ENCODE measurements at places on chromosomes 7 and 10.

DNA sequence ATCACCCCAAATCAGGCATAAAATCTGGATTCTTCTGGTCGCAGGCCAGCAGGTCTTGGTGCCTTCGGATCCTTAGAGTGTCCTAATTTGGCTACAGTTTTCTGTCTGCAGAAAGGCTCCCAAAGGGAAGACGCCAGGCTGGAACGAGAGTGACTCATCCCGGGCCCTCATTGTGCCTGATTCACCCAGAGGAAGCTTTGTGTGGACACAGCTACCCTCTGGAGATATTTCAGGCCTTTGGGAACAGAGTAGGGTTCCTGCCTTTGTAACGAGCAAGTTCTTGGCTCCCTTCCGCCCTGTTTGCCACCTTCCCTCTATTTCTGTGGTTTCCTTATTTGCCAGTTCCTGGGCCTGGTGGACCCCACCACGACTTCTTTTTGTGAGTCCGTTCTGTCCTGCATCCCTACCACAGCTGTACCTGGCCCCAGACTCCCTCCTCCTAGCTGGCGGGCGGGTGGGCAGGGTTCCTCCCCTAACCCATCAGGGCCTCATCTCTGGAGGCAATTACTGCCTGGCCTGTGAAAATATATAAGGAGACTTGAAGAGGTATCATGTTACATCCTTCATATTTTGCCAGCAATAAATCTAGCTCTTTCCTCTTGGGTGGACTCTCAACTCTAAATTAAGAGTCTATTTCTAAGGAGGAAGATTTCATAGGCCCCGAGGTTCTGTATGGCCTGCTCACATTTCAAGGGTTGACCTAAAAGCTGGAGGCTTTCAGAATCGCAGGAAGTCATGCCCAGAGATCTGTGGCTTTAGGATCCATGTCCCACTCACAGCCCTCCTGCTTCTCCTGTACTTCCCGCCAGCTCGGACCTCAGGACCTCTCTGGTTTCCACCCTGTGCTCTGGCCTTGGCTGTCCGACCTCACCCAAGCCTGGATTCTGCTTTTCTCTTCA lies 219.2 kb upstream of the ZNF32 start:
- DNase-seq = peak; percentile 57

DNA sequence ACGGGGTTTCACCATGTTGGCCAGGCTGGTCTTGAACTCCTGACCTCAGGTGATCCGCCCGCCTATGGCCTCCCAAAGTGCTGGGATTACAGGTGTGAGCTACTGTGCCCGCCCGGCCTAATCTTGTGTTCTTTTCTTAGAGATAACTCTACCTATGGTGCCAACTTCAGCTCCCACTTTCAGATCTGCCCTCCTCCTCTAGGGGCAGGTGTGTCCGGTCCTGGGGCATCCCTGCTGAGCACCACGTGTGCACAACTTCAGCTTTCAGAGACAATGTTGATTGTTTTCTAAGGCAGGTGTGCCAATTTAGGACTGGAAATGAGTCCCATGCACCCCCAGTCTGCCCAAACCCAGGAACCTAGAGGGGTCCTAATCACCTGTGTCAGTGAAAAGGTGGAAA lies 18.5 kb upstream of the FXYD4 start:
- DNase-seq = no peak

- DNase-seq = no peak
Measured at GRCh38 chr10:104922810-104923209, 281.7 kb downstream of the SORCS3 start.

DNA sequence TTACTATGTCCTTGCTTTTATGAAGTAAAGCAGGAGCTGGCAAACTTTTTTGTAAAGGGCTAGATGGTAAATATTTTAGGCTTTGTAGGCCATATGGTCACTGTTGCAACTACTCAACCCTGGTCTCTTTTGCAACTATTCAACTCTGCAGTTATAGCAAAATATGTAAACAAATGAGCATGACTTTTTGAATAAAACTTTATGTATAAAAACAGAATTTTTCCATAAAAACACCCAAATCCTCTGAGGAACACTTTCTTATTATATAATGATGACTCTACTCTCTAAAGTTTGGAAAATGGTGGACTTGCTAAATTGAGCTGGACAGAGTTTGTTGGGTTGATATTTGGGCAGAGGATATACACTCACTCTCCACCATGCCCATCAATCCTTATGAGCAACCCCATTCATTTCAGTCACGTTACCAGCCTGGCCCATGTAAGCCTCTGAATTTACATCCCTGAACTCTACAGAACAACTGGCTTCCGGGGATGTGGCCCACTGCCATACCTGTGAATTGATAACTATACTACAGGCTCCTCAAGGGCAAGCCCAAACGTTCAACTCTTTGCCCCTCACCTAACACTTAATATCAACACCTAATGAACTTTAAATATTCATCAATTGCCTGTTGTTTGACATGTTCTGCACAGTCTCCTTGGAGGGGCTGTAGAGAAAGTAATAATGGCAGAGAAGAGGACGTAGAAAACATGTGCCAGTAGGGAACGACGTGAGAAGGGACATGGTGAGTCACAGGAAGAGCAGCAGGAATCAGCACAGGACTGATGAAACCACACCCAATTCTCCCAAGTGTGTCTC lies 37.6 kb downstream of the SGMS1 start:
- DNase-seq = peak; percentile 72

DNA sequence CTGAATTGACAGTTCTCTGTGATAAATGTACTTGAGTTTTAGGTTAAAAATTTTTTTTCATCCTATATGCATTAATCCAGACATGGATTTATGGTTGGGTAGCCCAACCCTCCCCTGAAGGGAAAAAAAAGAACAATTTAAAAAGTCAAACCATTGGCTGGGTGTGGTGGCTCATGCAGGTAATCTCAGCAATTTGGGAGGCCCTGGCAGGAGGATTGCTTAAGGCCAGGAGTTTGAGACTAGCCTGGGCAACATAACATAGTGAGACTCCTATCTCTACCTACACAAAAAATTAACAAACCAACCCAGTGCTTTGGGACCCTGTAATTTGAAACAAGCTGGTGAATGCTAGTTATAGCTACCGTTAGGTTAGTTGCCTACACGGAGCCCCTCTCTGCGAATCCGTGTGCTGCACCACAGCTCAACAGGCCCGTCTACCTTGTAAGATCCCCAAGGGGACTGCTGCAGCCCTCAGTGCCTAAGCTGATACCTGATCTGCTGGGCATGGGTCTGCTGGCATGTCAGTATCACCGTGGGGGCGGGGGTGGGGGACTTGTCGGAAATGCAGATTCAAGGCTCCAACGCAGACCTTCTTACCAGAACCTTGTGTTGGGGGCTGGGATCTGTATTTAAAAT lies 32.8 kb downstream of the TSPAN14 start:
- DNase-seq = no peak

GRCh38 chr7:22569586-22570321 lies 69.8 kb upstream of the STEAP1B start:
- DNase-seq = peak; percentile 92

- DNase-seq = peak; percentile 30
Measured at GRCh38 chr10:129531195-129531968, 64.3 kb downstream of the MGMT start.

DNA sequence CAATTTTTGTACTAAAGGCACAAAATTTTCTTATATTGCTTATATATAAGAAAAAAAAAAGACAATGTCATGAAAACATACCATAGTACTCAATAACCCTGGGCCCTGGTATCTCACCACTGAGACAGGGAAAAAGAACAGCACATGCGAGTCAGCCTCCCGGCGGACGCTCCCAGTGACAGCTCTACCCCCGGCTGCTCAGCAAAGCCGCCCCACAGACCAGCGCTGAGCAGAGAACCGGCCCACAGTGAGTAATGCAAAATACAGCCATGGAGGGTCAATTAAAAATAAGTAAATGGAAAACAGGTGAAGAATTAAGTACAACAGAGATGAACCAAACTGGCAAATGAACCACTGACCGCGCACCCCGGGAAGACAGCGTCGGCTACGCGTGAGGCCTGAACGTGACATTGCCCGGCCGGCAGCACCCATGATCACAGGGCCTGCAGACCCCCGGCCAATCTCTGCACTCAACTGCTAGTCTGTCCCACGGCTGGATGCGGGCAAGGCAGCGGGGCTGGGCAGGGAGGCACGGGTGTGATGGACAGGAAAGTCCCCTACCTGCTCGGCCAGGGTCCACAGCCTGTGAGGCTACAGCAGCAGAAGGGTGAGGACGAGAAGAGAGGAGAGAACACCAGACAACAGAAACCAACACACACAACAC lies 175.9 kb downstream of the ZMYND11 start:
- DNase-seq = no peak

GRCh38 chr7:64581926-64582894 lies 19.3 kb upstream of the ZNF680 start:
- peak; percentile 29 for DNase-seq

DNA sequence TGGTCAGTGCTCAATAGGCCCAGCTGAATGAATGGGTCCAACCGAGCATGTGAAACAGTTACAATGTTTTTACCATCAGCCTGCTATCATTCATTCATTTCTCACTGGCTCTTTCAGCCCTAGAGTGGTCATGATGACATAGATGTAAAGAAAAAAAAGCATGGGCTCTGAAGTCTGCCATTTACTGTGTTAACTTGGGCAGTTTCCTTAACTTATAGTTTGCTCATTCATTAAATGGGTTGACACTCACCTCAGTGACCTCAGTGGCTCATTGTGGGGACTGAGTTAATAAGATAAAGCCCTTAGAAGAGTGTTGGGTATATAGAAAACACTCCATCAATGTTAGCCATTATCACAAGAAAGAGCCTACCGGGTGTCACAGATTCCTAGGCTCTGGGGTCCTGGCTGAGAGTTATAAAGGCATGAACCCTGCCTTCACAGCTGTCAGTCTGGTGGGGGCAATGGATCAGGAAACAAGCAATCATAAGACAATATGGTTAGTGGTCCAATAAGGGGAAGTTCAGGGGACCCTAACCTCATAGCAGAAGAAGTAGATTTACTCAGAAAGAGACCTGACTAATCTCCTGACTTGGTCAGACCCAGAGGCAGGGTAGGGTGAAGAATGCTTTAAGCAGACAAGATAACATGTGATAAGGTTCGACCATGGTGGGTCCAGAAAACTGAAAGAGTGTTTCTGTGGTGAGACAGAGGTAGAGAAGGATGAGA lies 29.7 kb upstream of the GPAM start:
- DNase-seq = no peak

- DNase-seq = no peak
Measured at GRCh38 chr10:24235471-24235870, 26.5 kb downstream of the KIAA1217 start.

DNA sequence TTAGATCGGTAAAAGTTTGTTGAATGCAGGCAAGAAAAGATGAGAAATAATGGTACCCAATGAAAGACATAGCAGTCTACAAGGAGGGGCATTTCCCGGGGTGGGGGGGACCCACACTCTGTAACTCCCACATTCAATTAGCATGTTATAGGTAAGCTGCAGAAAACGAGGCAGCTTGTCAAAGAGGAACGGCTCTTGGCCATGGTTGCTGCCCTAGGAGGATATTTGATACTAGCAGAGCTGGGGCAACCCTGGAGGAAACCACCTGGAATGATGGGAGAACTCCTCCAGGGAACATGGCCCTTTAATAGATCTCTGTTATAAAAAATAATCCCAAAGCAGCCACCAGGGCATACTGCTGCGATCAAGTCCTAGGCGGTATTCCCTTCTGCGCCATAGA lies 98.5 kb downstream of the EGFR start:
- DNase-seq = no peak

- no peak for DNase-seq
Measured at GRCh38 chr10:33217854-33218253, 116.6 kb downstream of the NRP1 start.

DNA sequence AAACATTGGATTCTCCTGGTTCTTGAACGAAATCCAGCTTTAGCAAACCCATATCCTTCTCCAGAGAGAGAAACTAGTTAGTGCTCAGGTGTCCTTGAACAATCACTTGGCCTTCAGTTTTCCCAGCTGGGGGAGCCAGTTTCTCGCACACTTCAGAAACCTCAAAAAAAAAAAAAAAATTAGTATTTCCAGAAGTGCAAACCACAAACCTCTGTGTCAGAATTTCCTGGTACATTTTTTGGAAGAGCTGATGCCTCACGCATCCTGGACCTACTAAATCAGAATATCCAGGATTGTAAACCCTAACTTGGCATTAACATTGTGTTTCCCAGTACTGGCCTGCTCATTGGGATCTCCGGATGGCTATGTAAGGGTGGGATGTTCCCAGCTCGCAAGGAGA lies 143.4 kb upstream of the EGR2 start:
- DNase-seq = no peak

DNA sequence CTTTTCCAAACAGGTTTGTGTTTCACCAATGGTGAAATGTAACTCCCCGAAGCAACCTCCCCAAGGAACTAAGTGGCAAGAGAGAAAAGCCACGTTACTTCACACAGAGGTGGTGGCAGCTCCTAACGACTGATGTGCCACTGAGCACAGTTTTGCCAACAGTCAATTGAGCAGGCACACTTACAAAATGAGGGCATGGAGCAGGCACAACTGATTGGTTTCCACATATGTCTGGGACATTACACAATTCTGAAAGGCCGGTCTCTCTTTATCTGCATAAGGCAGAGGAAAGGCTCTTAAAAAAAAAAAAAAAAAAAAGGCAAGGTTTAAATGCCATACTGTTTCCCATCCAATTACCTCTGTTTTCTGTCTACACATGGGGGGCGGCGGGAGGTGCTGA lies 86.7 kb downstream of the GFRA1 start:
- DNase-seq = no peak

DNA sequence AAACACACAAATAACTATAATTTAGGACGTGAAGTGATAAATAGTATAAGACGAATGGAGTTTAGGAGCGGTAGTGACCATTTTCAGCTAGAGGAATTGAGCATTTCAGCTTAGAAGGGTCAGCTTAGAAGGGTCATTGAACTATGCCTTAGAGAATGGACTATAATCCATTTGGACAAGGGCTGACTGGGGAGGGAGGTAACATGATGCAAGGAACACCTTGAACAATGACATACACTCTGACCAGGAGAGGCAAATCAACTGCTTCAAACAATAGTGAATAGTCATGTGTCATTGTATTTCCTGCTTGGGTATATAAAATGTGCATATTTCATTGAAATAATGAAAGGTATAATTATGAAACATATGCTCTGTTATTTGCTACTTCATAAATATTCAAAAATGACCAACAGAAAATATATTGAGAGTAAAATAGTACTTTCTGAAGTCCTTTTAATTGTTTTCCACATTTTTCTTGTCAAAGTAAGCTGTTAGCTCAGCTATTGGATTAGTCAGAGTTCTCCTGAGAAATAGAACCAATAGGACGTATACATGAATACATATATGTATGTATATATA lies 40.5 kb upstream of the WASL start:
- DNase-seq = no peak

DNA sequence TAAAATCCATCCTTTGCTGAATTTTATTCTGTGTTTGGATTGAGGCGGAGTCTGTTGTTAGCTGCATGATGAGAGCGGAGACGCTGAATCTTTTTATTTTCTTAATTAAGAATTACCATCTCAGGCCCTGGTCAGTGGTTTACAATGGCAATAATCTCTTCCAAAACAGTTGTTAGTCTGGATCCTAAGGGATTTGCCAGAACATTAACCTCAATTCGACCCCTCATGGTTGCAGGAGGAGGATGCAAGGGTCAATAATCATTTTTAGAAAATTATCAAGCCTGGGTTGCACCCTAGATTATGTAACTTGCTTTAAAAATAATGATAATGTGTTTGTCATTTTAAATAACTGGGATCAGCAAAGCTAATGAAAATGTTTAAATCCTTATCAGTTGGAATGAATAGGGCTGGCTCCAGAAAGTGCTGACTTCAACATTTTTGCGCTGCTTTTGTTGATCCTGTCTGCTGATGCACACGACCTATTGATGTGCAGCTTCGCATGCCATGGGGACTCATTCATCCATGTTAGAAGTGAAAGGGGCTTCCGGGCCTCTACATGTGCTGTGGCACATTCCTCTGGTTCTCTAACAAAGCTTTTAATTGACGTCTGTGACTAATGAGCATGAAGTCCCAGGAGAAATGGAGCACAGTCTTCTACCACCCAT lies 80.7 kb upstream of the KIAA1217 start:
- no peak for DNase-seq
